ENCODE measurements at places on chromosomes 6 and 20. TPM values are rescaled to one million over a fixed set of nuclear protein-coding genes. Genes with fewer than 3 reads are reported as not detected.

FAM162B gene
- 4.8 TPM for total RNA-seq

CCDC170 gene
- total RNA-seq = 0.20 TPM

UBD gene
- not detected for total RNA-seq

KHDC1L gene
- total RNA-seq = not detected

ADAM33 gene
- 9.7 TPM for total RNA-seq

PLA2G7 gene
- 0.63 TPM for total RNA-seq

ARFGEF2 gene
- 46.5 TPM for total RNA-seq

GPX5 gene
- total RNA-seq = not detected

- DNase-seq = no peak
Measured at GRCh38 chr6:47093169-47093568, 51.0 kb upstream of the ADGRF1 start.

DNA sequence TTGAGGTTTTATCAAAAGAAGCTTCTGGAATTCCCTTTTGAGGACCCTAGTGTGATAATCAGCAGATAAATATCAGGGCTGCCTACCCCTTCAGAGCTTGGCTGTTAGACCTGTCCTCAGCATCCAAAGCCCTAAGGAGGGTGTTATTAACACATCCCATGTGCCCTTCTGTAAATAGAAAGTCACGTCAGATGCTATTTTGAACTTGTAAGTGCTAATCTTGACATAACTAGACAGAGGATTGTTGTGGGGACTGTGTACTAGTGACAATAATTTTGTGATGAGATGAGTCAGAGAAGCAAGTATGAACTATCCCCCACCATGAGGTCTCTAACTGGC, 4.9 kb upstream of the LAMA4 start:
- no peak for DNase-seq

- DNase-seq = no peak
Measured at GRCh38 chr6:108193131-108193530, 27.3 kb downstream of the NR2E1 start.

- no peak for DNase-seq
Measured at GRCh38 chr6:34132486-34133185, 13.3 kb downstream of the GRM4 start.

DNA sequence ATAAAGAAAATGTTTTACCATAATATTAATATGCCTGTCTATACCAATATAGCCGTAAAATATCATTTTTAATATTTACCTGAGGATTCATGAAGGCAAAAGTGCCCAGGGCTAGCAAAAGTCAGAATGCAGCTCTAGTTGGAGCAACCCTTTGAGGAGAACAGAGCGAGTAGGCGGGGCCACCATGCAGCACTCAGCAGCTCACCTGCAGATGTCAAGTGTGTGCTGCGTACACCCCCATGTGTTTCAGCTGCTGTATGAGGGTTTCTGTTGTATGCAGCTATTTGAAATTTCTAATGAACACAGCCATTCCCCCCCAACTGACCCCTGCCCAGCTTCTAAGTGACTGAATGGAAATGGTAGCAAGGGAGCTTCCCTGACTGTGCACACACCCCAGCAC, 508.0 kb downstream of the QKI start:
- no peak for DNase-seq

DNA sequence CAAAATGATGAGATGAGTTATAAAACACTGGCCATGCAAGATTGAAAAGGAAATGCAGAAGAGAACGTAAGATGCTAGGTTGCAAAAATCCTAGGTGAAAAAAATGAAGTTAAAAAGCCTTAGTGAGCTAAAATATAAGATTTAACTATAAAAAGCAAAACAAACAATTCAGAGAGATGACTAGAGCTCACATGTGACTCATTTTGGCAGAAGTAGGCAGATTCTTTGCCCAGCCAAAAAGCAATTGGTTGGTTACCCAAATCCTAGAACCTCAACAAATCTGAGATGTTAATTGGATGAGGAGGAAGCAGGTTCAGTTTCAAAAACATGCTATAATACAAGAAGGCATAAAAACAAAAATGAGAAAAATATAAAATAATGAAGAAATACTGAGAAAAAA, 249.1 kb downstream of the OGFRL1 start:
- DNase-seq = no peak

DNA sequence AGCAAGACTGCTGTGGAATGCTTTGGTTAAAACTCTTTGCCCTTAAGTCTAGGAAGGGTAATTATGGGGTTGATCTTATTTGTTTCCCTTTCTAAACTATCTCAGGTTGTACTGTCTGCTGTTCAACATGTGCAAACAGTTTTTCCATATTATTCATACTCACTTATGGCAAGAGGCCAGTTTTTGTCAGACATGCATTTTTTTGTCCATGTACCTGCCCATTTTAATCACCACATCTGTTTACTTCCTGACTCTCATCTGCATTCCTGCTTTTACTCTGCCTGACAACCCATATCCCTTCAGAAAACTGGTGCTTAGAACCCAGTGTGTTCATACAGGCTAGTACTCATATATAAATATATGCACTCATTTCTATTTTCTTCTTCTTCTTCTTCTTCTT, 80.3 kb downstream of the LPA start:
- DNase-seq = no peak

DNA sequence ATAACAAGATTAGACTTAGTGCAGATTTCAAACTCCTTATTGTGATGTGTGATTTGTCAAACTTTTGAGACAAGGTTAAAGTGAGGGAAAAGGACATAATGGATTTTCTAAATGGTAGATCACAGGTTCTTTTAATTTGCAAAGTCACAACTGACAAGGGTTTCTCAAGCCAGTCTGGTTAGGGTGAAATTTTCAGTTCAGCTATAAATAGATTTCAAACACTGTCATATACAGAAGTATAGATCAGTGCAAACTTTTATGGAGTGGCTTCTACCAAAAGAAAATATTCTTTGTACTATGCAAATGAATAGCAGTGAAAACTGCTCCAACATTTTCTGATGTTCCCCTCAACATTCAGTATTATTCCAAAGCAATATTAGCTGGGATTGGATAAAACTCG, 337.1 kb upstream of the MAN1A1 start:
- no peak for DNase-seq

DNA sequence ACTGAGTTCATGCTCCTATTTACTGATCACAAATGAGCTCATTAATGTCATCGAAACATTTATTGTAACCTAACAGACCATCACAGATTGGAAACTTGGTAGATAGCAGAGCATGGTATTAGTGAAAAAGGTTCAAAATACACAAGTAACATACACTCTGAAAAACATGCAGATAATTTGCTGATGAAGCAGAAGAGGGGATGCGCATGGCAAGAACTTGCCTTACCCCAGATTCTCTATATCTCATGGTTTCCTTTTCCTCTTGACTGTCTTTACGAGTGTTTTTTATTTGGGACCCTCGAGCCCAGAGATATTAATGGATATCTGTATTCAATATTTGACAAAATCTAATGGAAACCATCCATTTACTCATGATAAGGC, 37.6 kb downstream of the QRSL1 start:
- DNase-seq = no peak

DNA sequence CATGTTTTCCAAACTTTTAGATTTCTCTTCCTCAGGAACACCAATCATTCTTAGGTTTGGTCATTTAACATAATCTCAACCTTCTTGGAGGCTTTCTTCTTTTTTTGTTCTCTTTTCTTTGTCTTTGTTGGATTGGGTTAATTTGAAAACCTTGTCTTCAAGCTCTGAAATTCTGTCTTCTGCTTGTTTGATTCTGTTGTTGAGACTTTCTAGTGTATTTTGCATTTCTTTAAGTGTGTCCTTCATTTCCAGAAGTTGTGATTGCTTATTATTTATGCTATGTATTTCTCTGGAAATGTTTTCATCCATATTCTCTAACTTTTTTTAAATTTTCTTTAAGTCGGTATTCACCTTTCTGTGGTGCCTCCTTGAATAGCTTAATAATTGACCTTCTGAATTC, 42.2 kb downstream of the STMND1 start:
- DNase-seq = no peak

DNA sequence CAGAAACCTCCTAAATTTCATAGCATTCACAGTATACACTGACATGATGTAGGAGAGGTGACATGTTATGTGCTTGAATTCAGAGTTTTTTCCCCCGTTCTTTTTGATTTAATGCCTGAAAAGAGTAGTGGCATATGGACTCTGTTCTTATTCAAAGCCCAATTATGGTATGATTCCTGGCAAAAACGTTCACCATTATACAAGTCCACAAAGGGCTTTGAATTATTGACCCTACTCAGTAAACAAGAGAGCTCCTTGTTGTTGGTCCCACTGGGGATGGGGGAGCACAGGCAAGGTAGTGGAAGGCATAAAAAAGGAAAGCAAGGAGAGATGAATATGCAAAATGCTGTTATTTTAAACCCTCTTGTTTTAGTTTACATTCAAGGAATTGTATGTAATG, 136.0 kb upstream of the AHI1 start:
- no peak for DNase-seq

- DNase-seq = no peak
Measured at GRCh38 chr20:64077094-64077493, 2.2 kb downstream of the RGS19 start.

GRCh38 chr6:129498541-129498940, 211.4 kb downstream of the ARHGAP18 start:
- no peak for DNase-seq

- DNase-seq = no peak
Measured at GRCh38 chr6:10276660-10277287, 138.1 kb downstream of the TFAP2A start.

DNA sequence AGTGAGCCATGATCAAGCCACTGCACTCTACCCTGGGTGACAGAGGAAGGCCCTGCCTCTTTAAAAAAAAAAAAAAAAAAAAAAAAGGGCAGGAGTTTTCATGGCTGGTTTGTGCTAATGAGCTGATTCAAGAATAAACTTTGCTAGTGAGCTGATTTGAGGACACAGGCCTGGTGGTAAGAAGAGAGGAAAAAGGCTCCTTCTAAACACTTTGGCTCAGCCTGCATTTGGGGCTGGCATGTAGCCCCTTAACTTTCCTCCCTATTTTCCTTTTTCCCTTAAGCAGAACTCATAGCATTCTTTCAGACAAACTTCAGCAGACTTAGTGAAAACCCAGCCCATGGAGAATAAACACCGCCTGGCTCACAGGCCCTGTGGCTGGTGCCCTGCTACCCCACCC, 432.7 kb downstream of the PTPRT start:
- no peak for DNase-seq

DNA sequence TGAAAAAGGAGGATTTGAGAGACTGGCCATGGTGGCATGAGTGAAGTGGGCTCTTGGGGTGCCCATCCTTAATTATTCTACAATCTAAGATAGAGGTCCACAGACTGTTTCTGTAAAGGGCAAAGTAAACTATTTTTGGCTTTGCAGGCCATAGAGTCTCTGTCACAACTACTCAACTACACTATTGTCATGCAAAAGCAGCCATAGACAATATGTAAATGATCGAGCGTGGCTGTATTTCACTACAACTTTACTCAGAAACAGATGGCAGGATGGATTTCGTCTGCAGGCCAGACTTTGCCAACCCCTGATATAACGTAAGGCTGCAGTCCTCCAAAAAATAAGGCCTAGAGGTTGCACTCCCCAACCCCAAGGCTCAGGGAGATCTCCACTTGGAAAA, 58.2 kb upstream of the NAA20 start:
- DNase-seq = no peak

DNA sequence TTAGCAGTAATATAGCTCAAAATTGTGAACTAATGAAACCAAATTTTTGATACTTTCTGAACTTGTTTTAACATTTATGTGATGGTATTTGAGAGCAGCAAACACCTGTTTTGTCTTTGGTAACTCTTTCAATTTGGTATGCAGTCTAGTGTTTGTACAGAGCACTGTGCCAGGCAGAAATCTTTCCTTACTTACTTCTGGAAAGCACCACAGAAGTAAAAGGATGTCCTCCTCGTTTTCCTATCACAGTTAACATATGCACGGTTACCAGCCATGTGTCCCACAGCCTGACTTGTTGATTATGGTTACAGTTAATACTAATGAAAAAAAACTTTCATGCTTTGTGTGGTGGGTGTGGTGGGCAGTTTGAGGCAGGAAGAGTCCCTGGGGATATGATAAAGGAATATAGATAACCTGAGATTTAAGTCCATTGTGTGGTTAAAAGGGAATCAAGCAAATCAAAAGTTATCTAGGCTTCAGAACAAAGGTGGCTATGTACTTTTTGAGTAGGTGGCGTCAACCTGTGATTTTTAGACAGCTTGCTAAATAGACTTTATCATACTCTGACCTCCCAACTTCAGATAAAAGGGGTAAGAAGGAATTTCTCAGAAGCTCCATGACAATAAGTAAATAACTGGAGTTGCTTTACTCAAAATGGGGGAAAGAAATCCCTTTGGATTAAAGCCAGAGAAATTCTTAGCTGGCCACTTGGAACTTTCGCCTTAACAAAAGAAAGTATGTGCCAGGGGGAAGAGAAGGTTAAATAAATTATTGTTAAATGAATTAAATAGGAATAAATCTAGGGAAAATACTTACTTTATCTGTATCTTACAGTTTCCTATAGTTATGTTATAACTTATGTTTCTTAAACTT, 20.1 kb upstream of the COL10A1 start:
- no peak for DNase-seq
